Mesothelial cell of epicardium (in vitro differentiated cells): ENCODE measurements at places on chromosomes 6 and 20.

- no peak for DNase-seq
These were observed 10.6 kb downstream of the TMEM242 start for GRCh38 chr6:157312757-157313156.

DNA sequence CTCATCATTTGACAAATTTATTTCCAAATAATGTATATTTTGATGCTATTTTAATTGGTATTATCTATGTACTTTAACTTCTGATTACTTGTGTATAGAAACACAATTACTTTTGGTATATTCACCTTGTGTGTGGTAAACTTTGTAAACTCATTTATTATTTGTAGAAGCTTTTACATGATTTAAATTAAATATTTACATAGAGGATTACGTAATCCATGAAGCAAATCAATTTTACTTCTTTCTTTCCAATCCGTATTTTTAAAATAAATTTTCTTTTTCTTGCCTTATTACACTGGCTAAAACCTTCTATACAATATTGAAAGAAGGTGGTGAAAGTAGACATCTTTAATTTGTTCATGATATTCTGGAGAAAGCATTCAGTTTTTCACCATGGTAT, 540.2 kb downstream of the MMUT start:
- no peak for DNase-seq

DNA sequence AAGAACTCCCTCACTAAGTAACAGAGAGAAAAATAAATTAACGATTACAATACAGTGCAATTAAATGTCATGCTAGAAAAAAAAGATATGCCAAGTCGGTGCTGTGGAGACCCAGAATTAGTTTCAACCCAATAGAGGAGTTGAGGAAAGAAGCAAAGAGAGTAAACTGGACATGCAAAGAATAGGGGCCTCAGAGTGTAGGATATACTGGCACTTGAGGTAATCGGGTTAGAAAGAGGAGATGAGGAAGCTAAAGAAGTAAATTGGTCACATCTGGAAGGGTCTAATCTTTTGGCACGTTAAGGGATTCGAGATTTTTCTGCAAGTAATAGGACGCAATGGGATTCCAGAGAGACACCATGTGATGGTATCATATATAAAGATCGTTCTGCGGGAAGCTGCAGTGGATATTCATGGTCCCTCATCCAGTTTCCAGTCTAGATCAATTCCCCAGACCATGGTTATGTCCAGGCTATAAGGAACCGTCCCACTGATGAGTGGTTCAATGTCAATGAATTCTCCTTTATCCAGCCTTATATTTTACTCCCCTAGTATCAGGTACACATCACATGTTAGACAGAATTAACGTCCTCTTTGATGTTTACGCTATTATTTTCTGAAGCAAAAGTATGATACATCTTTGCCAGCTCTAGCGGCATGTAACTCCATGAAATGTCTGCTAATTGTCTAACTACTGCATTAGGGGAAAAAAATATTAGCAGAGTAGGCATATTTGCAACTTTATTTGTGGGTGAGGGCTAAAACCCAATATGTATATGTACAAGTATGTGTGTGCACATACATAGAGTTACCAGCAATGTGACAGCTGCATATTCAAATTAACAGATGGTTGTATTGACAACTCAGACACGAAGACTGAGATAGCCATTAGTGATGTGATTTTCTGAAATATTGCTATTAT, 1.1 kb upstream of the TBC1D32 start:
- no peak for DNase-seq

- no peak for DNase-seq
These were observed 51.2 kb upstream of the RALGAPA2 start for GRCh38 chr20:20763650-20764049.

- no peak for DNase-seq
These were observed 28.1 kb upstream of the IBTK start for GRCh38 chr6:82275686-82276085.

DNA sequence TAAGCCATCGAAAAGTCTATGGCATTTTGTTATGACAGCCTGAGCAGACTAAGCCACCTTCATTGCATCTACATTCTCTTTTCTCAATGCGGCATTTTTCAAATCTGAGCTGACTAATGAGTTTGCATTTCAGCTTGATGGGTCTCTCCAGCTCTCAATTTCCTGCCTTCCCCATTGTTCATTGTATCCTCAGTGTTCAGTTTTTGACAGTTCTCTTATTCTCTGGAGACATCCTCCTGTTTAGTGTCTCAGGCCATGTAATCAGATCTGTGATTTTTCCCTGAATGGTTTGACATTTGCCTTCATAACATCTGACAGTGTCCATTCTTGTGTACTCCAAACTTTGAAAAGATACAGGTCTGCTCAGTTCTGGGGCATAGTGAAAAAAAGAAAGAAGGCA, 27.9 kb upstream of the MCM3 start:
- DNase-seq = no peak

- DNase-seq = no peak
These were observed 46.5 kb downstream of the SMLR1 start for GRCh38 chr6:130873746-130874145.

DNA sequence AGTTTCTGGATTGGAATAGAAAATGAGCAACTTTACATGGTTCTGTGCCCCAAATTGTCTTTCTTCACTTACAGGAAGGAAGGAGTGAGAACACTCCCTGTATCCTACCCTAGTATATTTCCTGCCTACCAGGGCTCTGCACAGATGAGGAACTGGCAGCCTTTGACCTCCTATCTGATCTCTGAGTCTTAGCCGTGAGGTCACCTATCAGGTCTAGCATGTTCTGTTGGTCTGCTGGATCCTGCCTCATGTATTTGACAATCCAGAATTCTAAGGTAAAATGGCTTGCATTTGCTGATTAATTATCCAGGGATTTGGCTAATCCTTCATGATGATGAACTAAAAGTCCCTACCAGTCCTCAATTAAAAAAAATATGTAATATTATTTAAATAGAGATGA, 35.0 kb upstream of the TRAM2 start:
- no peak for DNase-seq

GRCh38 chr20:20736303-20736702, 23.9 kb upstream of the RALGAPA2 start:
- DNase-seq = no peak

DNA sequence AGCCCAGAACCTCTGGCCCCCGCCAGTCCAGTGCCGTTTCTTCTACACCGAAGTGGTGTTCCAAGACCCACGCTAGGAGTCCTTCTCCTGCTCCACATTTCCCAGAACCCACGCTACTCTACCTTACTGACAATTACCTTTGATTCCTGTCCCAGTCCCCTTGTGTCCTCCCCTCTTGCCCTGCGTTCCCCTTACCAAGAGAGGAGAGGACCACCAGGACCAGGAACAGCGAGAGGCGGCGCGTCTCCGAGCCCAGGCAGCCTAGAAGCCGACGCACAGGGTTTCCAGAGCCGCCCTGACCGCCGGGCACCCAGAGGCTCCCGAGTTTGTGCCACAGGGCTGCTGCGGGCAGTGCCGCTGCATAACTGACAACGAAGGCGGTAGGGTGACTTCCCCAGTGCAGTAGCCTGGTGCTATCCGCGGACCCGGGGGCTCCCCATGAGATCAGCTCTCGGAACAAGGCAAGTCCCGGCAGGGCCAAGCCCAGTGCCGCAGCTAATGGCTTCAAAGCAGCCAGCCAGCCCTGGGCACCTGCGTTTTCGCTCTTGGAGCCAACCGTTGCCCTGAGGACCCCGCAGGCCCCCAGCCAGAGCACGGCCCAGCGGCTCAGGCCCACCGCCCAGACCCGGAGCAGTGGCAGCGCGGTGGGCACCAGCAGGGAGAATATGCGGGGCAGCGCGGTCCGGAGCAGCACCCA, 512 bp downstream of the TAP1 start:
- DNase-seq = no peak

GRCh38 chr20:16308754-16309153, 264.5 kb downstream of the KIF16B start:
- no peak for DNase-seq

DNA sequence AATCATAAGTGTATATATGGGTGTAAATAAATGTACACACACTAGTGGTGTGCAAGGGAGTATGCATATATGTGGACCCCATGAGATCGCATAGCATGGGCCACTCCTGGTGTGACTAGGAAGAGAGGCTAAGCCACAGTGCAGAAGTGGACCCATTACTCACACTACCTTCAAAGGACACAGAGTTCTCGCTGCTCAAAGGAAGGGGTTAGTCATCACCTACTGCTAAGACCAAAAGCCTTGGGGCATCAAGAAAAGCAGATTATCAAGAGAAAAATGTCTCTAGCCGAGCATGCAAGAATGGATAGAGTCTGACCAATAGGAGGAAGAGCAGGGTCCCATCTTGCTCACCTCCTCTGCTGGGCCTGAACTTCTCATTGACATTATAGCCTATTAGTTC, 195.5 kb downstream of the MAFB start:
- DNase-seq = no peak

- no peak for DNase-seq
These were observed 149.9 kb downstream of the RPS12 start for GRCh38 chr6:132964101-132964867.

DNA sequence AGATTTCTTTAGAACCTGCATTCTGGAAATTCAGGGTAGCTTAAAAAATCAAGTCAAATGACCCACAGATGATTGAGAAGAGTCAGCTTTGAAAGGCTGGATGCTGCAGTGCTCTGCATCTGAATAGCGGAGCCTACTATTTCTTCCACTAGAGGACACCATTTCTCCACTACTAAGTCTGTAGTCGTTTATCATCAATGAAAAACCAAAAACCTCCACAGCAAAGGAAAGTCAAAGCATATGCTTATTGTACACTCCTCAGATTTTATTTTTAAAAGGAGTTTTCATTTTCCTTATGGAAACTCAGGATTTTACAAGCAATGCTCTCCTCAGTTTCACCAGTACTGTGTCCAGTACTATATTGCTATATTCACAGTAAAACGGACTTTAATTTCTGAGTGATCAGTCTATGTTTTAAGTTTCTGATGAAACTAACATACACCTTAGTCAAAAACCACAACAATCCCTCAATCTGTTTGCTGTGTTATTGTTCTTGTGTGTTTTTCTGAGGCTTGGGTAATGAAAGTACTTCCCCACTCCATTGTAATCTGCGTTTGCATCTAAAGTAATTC, 50.5 kb upstream of the ENPP5 start:
- DNase-seq = no peak

DNA sequence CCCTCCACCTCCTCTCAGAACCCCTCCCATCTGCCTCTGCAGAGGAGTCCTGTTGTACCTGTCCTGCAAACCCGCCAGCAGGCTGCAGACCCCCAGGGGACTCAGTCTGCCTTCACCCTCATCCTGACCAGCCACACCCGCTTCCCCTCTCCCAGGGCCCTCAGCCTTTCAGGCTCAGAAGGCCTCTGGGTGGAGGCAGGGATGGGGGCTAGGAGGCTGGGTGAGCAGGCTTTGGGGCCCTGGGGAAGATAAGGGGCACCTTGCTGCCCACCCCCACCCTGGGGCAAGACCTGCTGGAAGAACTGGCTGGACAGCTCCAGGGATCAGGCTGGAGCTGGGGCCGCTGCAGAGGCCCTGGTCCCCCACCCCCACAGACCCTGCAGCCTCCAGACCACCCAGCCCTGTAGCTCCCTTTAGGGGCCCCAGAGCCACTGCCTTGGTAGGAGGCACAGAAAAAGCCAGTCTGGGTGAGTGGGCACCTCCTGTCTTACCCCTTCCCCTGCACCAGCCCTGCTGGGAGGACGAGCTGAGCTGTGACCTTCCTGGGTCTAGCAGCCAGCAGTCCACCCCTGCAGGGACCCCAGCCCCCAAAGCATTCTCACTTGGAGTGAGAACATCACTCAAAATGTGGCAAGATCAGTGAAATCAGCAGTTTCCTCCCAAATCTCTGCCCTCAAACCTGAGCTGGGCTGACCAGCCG, 5.2 kb downstream of the TEAD3 start:
- no peak for DNase-seq

DNA sequence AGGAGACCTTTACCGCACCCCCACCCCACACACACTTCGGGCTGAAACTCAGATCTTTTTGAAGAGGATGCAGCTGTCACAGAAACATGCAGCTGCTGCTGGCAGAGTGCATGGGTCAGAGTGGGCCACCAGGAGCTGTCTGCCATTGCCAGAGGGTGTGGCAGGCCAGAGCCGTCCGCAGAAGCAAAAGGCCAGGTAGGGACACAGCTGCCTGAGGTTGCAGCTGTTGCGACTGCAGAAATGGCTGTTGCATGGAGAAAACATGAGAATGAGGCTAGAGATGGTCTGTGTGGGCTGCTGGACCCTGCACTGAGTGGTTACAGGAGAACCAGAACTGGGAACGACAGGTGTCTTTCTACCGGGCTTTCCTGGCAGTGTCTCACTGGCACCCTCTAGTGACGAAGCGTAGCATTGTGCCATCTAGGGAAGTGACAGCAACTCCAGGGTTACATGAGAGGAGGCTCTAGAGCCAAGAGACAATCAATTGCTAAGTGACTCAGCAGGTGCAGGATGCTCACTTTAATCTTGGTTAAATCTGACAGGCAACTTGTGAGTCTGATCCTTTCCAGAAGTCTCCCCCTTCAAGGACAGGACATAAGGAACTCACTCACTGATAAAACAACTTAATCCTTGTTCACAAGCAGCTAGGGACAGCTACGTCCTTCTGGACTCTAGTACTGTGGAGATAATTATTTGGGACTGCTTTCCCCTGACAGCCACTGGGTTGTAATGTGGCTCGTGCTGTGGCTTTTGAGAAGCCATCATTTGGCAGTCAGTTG, 29.1 kb upstream of the SERPINB9 start:
- peak; percentile 80 for DNase-seq

DNA sequence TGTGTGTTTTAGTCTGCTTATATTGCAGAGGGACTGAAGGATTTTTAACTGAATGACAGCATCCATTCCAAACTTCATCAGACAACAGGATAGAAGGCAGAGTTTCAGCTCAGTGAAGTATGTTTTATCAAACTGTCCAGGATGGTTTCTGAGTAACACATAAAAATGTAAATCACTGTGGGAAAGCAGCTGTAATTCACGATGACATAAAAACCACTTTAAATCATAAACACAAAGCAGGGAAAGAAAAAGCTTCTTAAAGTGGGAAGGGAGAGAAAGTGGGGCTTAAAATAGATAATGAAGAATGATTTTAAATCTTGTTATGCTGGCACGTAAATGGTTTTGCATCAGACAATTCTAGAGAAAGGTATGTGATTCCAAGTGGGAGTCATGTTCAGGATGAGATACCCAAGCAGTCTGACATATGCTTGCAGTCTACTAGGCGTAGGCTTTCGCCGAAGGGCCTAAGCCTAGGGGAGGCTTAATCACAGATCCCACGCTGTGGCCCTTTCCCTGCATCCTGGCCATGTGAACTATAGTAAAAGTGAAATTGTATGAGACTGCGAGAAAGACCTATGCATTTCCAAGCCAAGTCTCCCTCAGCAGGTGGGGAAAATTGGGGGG, 610.6 kb downstream of the PRKN start:
- DNase-seq = no peak
